ENCODE measurements at places on chromosomes 5 and 9. TPM values are rescaled to one million over a fixed set of nuclear protein-coding genes. Genes with fewer than 3 reads are reported as not detected.

Gene C5orf15
- polyA plus RNA-seq = 122 TPM

Gene FEM1C
- polyA plus RNA-seq = 11.2 TPM

Gene RANBP17
- 2.3 TPM for polyA plus RNA-seq

Gene CDH18
- 0.32 TPM for polyA plus RNA-seq

Gene PIP5K1B
- polyA plus RNA-seq = not detected

Gene FRRS1L
- polyA plus RNA-seq = 0.20 TPM

Gene SPEF2
- polyA plus RNA-seq = 4.6 TPM

Gene TMEM232
- polyA plus RNA-seq = 0.78 TPM

Gene ERCC6L2
- 21.5 TPM for polyA plus RNA-seq

Gene CNTFR
- not detected for polyA plus RNA-seq

Gene PPP3R2
- not detected for polyA plus RNA-seq

Gene DRD1
- polyA plus RNA-seq = not detected

- DNase-seq = no peak
- no peaks in the 10 kb centered on the region for H3K36me3 ChIP-seq
- no peaks in the 10 kb centered on the region for H3K4me1 ChIP-seq
- no peaks in the 10 kb centered on the region for H3K27me3 ChIP-seq
Measured at GRCh38 chr5:108111736-108112135, 270.2 kb downstream of the FBXL17 start.

- no peaks in the 10 kb centered on the region for H3K36me3 ChIP-seq
- no peak overlapping the region for H3K27ac ChIP-seq
- H3K4me3 ChIP-seq = no peak overlapping the region
- peak; percentile 67 for DNase-seq
- peaks cover 7% of the 10 kb centered on the region for H3K27me3 ChIP-seq
Measured at GRCh38 chr9:72271613-72272478, 93.2 kb downstream of the ZFAND5 start.

DNA sequence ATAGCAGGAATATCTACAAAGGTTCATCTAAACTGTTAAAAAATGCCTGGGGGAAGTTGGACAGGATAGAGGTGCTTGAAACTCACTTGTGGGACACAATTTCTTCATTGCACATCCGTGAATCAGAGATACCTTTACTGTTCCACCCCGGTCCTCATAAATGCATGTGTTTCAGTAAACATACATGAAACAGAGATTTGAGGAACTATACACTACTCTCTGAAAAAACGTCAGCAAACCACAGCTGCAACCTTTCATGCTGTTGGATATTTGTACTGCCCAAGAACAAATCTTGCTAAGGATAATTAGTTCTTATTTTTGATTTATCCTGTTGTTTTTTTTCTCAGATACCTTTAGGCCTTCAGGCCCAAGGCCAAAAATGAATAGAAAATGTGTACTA is 337.3 kb downstream of the KDM4C start:
- no peak overlapping the region for H3K4me3 ChIP-seq
- peaks cover 11% of the 10 kb centered on the region for H3K4me1 ChIP-seq
- H3K36me3 ChIP-seq = no peaks in the 10 kb centered on the region

- H3K27ac ChIP-seq = no peak overlapping the region
- no peaks in the 10 kb centered on the region for H3K4me1 ChIP-seq
- no peak overlapping the region for H3K4me3 ChIP-seq
- peak; percentile 29 for DNase-seq
- H3K27me3 ChIP-seq = no peaks in the 10 kb centered on the region
- no peaks in the 10 kb centered on the region for H3K36me3 ChIP-seq
Measured at GRCh38 chr5:52560366-52560765, 227.3 kb upstream of the ITGA1 start.

- no peaks in the 10 kb centered on the region for H3K4me1 ChIP-seq
- H3K27me3 ChIP-seq = no peaks in the 10 kb centered on the region
- no peak for DNase-seq
- no peak overlapping the region for H3K4me3 ChIP-seq
Measured at GRCh38 chr9:84447305-84447704, 106.7 kb upstream of the SLC28A3 start.

- no peak overlapping the region for H3K27ac ChIP-seq
- H3K36me3 ChIP-seq = no peaks in the 10 kb centered on the region
- no peaks in the 10 kb centered on the region for H3K27me3 ChIP-seq
- H3K4me3 ChIP-seq = no peak overlapping the region
- H3K4me1 ChIP-seq = no peaks in the 10 kb centered on the region
Measured at GRCh38 chr9:826500-827280, 14.8 kb upstream of the DMRT1 start.

DNA sequence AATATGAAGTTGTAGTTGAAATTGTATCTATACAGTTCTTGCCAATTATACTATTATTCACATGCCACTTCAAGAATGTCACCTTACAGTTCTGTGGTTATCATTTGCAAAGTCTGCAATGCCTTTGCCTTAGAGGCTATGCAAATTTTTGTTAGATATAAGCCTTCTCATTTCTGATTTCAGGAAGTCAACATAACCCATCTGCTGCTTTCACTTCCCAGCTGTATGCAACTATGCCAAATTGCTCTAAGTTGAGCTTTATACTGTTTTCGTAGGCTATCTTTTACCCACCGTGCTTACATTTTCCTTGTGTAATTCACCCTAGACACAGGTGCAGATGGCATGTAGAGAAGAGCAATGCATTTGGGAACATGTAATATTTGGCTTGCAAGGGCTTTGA is 1083.0 kb downstream of the CDH9 start:
- no peaks in the 10 kb centered on the region for H3K4me1 ChIP-seq
- H3K36me3 ChIP-seq = no peaks in the 10 kb centered on the region
- H3K4me3 ChIP-seq = no peak overlapping the region
- H3K27ac ChIP-seq = no peak overlapping the region

GRCh38 chr9:135883410-135884089 is 23.8 kb downstream of the CAMSAP1 start:
- H3K27ac ChIP-seq = no peak overlapping the region
- no peak for DNase-seq
- no peak overlapping the region for H3K4me3 ChIP-seq
- H3K36me3 ChIP-seq = no peaks in the 10 kb centered on the region
- H3K27me3 ChIP-seq = no peaks in the 10 kb centered on the region

DNA sequence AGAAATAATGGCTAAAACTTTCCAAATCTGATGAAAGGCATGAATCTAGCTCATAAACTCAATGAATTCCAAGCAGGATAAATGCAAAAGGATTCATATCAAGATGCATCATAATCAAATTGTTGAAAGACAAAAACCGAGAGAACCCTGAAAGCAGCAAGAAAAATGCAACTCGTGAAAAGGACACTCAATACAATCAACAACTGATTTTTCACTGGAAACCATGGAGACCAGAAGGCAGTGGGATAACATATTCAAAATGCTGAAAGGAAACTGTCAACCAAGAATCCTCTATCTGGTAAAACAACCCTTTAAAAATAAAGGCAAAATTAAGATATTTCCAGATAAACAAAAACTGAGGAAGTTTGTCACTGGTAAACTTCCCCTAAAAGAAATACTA is 9.5 kb downstream of the FBXL17 start:
- DNase-seq = no peak
- no peak overlapping the region for H3K4me3 ChIP-seq
- H3K27me3 ChIP-seq = no peaks in the 10 kb centered on the region
- peaks cover 5% of the 10 kb centered on the region for H3K36me3 ChIP-seq

- no peak for DNase-seq
- peaks cover 5% of the 10 kb centered on the region for H3K4me1 ChIP-seq
- H3K36me3 ChIP-seq = no peaks in the 10 kb centered on the region
- no peak overlapping the region for H3K4me3 ChIP-seq
- H3K27ac ChIP-seq = no peak overlapping the region
Measured at GRCh38 chr5:139501381-139501780, 18.8 kb upstream of the STING1 start.

DNA sequence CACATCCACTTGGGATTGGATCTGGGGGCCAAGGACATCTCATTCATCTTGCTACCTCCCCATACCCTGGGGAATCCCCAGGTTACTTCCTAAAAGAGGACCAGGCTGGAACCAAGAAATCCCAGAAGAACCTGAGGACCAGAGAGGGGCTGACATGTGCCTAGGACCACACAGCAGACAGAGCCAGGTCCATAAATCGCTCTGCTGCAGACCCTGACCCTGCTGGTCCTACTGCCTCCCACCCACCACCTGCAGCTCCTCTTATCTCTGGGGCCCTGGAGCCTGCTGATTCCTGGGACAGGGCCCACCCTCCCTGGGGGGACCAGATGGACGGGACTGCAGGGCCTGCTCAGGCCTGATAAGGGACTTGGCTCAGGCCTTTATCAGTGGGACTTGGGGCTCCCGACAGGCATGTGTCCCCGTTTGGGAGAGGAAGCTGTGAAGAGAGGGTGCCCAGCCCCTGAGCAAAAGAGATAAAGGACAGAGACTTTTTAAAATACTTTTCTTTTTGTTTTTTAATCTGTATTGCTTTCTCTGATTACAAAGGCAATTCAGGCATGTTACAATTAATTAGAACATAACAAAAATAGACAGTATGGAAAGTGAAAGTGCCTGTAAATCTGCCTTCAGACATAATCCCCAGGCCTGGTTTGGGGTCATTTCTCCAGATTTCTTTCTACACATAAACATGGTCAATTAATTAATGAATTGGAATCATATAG is 101.3 kb upstream of the LARP1 start:
- peak; percentile 8 for DNase-seq
- peak overlapping the region; percentile 54 for H3K27ac ChIP-seq
- peaks cover 15% of the 10 kb centered on the region for H3K4me1 ChIP-seq
- H3K36me3 ChIP-seq = no peaks in the 10 kb centered on the region
- peak overlapping the region; percentile 68 for H3K4me3 ChIP-seq
- H3K27me3 ChIP-seq = no peaks in the 10 kb centered on the region

GRCh38 chr5:25414742-25415141 is 770.0 kb upstream of the CDH10 start:
- H3K27ac ChIP-seq = no peak overlapping the region
- DNase-seq = no peak
- no peak overlapping the region for H3K4me3 ChIP-seq
- no peaks in the 10 kb centered on the region for H3K27me3 ChIP-seq

- H3K36me3 ChIP-seq = no peaks in the 10 kb centered on the region
- H3K4me3 ChIP-seq = no peak overlapping the region
- no peak overlapping the region for H3K27ac ChIP-seq
- peaks cover 38% of the 10 kb centered on the region for H3K27me3 ChIP-seq
- H3K4me1 ChIP-seq = peaks cover 16% of the 10 kb centered on the region
- DNase-seq = peak; percentile 86
Measured at GRCh38 chr5:170522211-170523141, 18.7 kb downstream of the KCNIP1 start.

Data from GM23248 (cell line).